ENCODE measurements at places on chromosomes 3 and 15.

DNA sequence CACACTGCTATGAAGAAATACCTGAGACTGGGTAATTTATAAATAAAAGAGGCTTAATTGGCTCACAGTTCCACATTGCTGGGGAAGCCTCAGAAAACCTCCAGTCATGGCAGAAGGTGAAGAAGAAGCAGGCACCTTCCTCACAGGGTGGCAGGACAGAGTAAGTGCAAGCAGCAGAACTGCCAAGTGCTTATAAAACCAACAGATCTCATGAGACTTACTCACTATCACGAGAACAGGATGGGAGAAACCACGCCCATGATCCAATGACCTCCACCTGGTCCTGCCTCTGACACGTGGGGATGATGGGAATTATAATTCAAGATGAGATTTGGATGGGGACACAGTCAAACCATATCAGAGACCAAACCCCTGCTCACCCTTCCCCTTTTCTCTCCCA, 75.0 kb downstream of the TRIM69 start:
- DNase-seq = no peak

- no peak for DNase-seq
Observed at GRCh38 chr3:123870033-123870432, 14.1 kb downstream of the MYLK start.

DNA sequence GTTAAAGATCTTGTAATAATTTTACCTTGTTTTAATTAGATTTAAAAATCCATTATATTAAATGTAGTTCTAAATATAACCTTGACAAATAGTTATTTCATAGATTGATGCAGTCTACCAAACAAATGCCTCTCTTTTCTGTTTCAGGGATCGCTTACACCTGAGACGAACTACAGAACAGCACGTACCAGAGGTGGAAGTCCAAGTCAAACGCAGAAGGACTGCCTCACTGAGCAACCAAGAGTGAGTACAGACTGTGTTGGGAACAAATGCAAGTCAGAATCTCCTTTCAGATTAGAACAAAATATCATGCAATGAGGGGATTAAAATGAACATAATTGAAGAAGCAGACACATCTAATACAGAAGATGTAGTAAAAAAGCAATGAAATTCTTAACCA, 7.2 kb downstream of the SNRPN start:
- DNase-seq = no peak

- no peak for DNase-seq
Observed at GRCh38 chr15:90711418-90711824, 5.7 kb upstream of the BLM start.

DNA sequence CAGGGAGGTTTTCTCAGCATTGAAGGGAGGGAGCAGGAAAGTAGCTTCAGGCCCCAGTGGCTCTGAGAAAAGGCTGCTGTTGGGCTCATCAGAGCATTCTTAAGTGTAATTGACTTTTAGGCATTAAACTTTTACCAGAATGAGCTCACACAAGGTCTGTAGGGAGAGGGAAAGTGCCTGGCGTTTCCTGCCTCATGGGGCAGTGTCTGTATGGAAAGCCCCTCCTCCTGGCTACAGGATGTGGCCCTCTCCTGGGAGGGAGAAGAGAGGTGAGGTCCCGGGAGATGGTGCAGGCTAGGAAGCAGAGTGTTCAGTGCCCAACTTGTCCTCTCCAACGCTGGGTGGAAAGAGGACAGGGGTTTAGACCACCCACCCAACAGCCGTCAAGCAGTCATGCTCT, 21.3 kb upstream of the SCN10A start:
- no peak for DNase-seq

DNA sequence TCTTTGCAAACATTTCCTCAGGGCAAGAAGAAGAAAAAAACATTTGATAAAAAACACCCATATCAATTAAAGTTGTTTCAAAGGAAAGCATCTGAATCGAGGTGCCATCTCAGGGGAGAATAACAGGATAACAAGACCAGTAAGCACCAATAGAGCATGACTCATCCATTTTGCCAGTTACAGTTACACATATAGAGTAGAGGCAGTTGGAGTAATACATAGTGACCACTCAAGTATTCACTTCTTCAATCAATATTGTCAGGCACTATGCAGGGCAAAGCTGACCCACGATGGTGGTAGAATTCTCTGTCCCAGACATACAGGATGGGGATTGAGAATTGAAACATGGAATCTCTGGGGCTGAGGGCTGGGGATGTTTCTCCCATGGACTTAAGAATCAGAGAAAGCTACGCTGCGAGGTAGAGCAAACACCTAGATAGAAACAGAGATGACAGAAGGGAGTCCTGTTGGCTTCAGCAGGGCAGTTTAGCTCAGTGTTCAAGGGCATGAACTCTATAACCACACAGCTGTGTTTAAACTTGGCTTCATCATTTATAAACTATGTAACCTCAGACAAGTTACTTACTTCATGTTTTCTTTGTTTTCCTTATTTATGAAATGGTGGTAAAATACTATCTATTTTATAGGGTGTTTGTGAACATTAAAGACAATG, 186.4 kb upstream of the NANOGP8 start:
- DNase-seq = no peak

DNA sequence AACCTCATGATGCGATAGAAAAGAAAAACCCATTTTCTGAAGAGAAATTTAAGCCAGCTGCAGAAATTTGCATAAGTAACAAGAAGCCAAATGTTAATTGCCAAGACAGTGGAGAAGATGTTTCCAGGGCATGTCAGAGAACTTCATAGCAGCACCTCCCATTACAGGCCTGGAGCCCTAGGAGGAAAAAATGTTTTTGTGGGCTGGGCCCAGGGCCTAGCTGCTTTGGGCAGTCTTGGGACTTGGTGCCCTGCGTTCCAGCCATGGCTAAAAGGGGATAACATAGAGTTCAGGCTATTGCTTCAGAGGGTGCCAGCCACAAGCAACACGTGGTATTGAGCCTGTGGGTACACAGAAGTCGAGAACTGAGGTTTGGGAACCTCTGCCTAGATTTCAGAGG, 10.9 kb upstream of the DAZL start:
- no peak for DNase-seq

DNA sequence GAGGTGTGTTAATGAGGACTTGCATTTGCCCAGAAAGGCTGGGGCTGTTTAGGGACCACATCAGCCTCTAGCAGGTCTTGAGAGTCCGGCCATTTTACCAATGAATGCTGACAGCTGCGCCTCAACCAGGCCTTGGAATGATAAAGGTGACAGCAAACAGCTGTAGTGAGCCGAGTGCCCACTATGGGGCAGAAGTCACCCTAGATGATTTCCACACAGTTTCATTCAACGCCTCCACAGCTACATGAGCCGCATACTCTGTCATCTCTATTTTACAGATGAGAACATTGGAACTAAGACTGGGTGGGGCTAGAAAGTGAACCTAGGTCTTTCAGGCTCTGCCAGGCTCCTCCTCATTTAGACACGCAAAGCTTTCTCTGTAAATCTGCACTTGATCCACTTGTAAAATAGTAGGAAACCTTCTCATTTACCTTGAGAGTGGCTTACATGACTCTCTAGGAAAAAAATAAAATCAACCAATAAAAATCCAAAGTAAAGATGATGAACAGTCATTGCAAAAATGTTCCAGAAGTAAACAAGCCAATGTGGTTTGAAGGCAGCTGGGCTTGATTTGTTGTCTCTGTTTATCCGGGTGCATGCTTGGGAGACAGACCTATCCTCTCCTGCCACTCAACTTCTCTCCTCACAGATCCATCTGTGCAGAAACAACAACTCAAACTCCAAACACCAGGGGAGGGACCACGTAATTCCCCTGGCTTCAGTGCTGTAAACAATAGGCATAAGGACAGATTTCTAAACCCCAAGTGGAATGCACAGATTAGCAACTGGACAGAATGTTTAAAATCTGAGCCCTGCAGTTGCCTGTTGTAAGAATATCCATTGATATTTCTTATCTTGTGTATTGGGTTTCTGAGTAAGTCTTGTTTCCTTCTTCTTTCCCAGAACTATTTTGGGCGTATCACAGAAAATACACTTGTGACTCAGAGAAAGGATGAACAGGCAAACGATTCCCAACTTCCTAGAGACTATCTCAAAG, 31.5 kb upstream of the LDHAL6B start:
- DNase-seq = peak; percentile 61

DNA sequence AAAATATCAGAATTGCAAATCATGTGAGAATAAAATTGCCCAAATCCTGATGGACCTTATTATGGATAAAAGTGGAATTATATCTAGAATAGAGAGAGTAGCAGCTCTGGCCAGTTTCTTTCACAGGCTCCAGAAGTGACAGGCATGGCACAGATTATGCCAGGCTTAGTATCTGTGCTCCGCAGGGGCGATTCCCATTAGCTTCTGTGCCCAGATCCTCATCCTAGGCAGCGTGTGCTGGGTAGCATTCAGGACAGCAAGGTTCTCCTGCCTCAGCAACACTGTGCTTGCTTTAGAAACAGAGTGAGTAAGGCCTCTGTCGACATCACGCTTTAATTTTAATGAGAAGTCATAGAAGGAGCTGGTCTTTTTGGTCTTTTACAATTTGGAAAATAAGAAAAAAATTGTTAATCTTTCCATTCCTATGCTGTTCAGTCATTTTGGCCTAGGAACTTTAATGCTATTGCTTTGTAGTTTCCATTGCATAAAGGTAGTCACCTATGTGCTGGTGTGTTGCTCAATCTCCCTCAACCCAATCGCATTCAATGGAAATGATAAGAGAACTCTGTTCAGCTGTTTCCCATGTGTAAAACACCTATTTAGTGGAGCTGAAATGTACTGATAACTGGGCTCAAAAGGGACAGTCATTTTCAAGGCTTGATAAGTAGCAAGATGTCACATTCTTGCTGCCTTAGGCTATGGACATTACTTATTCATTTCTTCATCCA, 770.1 kb downstream of the AGBL1 start:
- DNase-seq = no peak

DNA sequence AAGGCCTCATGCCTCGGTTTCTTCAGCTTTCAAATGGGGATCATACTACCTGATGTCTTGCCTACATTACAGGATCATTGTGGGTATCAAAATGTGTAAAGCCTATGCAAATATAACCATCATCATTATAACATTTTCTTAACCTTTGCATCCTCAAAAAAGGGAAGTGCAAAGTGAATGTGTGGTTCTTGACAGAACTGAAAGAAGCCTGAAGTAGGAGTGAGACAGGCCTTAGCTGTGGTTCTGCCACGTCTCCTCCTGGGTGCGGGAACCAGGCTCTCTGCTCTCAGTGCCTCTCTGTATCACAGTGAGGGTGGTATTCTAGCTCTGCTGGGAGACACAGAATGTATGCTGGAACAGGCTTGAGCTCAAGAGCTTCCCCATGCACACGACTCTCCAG, 316.9 kb upstream of the ICE2 start:
- DNase-seq = no peak

- no peak for DNase-seq
Observed at GRCh38 chr3:42665050-42665878, 11.8 kb downstream of the ZBTB47 start.

DNA sequence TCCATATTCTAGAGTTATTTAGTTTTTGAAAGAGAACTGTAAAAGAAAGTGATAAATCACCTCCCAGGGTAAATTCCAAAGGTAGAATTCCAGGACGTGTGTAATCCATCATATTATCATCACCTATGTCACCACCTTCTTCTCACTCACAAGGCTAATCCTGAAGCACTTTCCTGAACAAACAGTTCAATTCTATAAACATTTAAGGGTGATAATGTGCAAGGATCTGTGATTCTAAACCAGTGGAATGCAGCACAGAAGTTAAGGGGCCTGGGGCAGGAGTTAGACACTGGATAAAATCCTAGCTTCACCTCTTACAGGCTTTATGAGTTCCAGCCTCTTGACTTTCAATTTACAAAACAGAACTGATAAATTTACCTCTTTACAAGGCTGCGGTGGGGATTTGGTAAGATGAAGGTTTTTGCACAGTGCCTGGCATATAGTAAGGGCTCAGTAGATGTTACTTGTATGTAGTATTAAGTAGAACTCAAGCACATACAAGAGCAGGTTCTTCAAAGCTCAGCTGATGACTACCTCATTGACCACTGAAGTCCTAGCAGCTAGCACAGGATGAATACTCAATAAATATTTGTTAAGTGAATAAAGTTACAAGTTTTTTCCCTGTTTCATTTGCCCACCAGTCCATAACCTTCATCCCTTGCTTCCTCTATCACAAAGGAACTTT, 47.3 kb upstream of the CCDC80 start:
- no peak for DNase-seq
